Neural crest cell (in vitro differentiated cells): ENCODE measurements at places on chromosomes 6 and 20.
A peak's percentile ranks its signal among the peaks of the same experiment; 100 is the strongest.

- DNase-seq = no peak
These were observed 482.3 kb upstream of the SOX4 start for GRCh38 chr6:21111093-21111725.

DNA sequence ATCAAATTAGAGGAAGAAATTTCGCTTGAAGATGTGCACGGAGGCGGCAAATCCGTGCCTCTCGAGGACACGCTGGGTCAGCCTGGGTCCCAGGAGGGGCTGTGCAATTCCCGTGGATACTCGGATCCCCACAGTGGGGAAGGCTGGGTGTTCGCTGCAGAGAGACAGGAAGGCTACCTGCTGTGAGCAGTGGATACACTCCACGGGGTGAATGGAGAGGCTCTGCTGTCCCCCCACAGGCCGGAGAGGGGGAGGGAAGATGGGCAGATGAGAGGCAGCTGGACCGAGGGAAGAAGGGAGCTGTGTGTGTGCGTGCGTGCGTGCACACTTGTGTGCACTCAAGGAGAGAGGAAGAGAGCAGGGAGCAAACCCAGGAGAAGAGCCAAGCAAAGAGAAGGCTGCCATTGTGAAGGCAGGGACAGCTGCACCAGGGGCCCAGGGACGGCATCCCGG is 57.3 kb downstream of the SULF2 start:
- peak; percentile 9 for DNase-seq

DNA sequence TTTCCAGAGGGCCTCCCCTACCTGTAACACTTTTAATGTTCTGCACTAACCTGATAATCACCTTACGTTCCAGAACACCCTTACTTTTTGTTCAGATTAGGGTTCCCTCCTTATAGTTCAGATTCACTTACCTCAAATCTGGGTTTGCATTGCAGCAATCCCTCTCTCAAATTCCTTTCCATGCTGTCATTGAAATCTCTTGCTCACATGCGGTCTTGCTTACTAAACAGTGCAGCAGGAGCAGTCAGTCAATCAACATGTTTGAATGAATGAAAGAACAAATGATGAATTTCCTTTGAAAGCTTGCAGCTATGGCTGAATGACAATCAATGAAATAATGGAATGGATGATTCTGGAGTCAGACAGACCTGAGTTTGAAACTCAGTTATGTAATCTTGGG is 200.1 kb downstream of the HIVEP2 start:
- no peak for DNase-seq

DNA sequence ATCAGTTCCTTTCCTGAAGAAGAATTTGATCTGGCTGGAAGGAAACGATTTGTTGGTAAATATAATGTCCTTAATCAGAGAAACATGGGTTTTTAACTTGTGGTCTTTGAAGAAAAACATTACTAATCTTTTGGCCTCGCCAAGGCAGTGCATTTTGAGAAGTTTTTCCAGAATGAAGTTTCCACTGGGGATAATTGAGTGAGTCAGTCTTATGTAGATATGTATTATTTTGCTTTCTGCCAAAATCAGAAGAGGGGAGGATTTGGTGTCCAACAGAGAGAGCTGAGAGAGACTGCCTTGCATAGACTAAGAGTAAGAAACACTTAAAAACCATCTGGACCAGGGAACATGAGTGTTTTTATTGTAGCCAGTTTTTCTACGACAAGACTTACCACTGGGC is 79.9 kb downstream of the FNDC1 start:
- DNase-seq = no peak

GRCh38 chr6:138521790-138522189 is 22.5 kb upstream of the NHSL1 start:
- DNase-seq = no peak

- no peak for DNase-seq
These were observed 12.9 kb downstream of the TSPYL1 start for GRCh38 chr6:116266803-116267202.

DNA sequence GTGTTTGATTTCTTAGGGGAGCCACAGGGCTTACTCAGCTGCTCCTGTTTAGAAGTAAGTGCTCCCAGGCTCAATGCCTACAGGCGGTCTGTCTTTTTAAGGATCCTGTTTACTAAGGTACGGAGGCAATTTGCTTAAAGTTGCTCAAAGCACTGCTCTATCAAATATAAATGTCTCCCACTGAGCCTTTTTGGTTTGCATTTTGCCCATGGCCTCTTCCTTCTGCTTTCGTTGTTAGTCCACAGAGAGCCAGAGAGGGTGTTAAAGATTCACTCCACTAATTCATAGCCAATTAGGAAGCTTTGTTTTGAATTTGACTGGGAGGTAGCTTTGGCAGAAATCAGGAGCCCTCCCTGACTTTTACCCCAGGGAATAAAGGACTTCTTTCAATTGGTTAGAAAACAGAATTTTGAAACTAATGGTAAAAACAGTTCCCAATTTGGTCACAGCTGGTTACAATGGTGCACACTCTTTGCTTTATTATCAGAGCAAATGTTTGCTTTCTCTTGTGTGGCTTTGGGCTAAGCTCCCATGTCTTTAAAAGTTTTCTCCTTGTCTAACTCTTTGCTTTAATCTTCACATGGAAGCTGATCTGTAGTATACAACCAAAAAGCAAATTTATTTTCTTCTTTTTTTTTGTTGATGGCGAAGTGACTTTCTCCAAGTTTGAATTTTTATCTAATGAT is 126.2 kb downstream of the IMPG1 start:
- no peak for DNase-seq

DNA sequence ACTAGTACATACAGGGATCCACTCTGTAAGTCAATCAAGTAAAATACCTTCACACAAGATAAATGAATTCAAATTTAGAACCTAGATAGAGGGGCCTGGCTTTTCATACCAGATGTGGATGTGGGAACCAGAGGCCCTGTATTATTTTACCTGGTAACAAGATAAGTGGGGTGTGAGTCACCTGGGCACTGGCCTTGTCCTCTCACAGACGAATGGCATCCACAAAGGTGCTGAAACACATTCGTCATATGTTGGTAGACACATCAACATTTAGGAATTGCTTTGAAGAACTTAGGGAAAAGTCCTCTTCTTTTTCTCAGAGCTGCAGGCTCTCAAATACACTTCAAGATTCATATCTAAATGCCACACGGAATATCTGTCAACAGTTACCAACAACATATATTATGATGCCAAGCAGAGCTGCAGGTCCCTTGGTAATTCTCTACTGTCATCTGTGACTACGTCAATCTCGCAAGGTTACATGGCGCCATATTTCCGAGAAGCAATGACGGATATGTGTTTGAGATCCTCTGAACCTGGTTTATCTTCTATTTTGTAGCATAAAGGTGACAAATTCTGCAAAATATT is 618.6 kb downstream of the EPM2A start:
- DNase-seq = no peak

- DNase-seq = no peak
These were observed 127.6 kb upstream of the BTBD3 start for GRCh38 chr20:11790046-11790445.
